ENCODE measurements at places on chromosomes 7 and 10. TPM values are rescaled to one million over a fixed set of nuclear protein-coding genes. Genes with fewer than 3 reads are reported as not detected.

- no peak overlapping the region for H3K27ac ChIP-seq
- peaks cover 31% of the 10 kb centered on the region for H3K4me1 ChIP-seq
- DNase-seq, result no peak
- H3K27me3 ChIP-seq, result no peaks in the 10 kb centered on the region
- H3K36me3 ChIP-seq, result peaks cover 24% of the 10 kb centered on the region
- H3K4me3 ChIP-seq, result no peak overlapping the region
These were observed 9.7 kb downstream of the EIF4H start for GRCh38 chr7:74183653-74184450.

- peaks cover 12% of the 10 kb centered on the region for H3K4me1 ChIP-seq
- DNase-seq, result no peak
- H3K27me3 ChIP-seq, result no peaks in the 10 kb centered on the region
- no peak overlapping the region for H3K4me3 ChIP-seq
- no peak overlapping the region for H3K27ac ChIP-seq
These were observed 19.9 kb upstream of the FAM180A start for GRCh38 chr7:135768467-135768866.

DNA sequence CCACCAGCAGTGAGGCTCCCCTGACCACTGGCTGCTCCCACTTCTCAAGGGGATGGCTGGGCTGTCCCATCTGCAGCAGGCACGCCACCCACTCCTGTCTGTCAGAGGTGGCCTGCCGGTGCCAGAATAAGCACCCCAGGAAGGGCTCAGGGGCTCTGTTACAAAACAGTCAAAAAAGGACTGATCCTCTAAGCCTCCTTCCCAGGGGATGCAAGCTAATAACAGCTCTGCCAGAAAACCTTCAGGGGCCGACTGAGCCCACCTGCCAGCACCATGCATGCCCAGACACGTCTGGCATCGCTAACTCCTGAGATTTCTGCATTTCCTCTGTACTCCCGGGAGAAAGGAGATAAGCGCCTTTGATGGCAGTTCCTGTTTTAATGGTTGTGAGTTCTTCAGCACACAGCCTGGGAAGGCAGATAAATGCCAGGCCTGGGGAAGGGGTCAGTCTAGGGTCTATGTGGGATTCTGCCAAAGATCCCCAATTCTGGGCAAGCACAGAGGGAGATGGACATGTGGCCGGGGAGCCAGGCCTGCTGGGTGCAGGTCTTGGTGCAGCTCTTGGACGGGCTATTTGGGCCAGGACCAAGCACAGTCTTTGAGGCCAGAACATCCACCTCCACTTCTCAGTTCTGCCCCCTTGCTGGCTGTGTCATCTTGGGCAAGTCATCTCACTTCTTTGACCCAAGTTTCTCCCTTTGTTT is 128.4 kb downstream of the ARHGAP22 start:
- no peak overlapping the region for H3K4me3 ChIP-seq
- H3K27me3 ChIP-seq, result no peaks in the 10 kb centered on the region
- no peak for DNase-seq
- H3K36me3 ChIP-seq, result peaks cover 5% of the 10 kb centered on the region
- H3K4me1 ChIP-seq, result peaks cover 2% of the 10 kb centered on the region
- H3K27ac ChIP-seq, result no peak overlapping the region

DNA sequence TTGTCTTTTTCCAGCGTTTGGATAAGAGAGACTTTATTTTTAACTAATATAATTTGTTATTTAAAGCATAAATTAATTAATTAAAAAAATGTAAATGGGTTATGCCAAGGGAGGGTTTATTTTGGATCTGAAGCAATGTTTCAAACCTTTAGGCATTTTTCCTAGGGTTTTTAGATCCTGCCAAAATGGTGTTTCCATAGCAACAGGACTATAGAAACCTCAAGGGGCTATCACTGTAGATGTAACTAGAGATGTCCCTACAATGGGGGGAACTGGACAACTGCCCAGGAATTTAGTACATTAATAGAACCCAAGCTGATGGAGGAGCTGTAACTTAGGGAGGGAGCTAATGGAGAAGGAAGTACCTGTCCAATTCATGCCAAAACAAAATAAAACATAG is 57.3 kb downstream of the SLC39A12 start:
- H3K4me1 ChIP-seq, result peaks cover 2% of the 10 kb centered on the region
- H3K4me3 ChIP-seq, result no peak overlapping the region
- no peak for DNase-seq
- H3K36me3 ChIP-seq, result no peaks in the 10 kb centered on the region
- no peaks in the 10 kb centered on the region for H3K27me3 ChIP-seq

- no peak overlapping the region for H3K27ac ChIP-seq
- H3K36me3 ChIP-seq, result no peaks in the 10 kb centered on the region
- H3K4me3 ChIP-seq, result no peak overlapping the region
- no peaks in the 10 kb centered on the region for H3K4me1 ChIP-seq
- no peak for DNase-seq
These were observed 4.9 kb upstream of the ABCB4 start for GRCh38 chr7:87480386-87480785.

GRCh38 chr7:105218215-105218614 is 170.5 kb downstream of the SRPK2 start:
- H3K4me1 ChIP-seq, result peaks cover 8% of the 10 kb centered on the region
- no peak overlapping the region for H3K4me3 ChIP-seq
- H3K27me3 ChIP-seq, result no peaks in the 10 kb centered on the region
- H3K27ac ChIP-seq, result no peak overlapping the region

DNA sequence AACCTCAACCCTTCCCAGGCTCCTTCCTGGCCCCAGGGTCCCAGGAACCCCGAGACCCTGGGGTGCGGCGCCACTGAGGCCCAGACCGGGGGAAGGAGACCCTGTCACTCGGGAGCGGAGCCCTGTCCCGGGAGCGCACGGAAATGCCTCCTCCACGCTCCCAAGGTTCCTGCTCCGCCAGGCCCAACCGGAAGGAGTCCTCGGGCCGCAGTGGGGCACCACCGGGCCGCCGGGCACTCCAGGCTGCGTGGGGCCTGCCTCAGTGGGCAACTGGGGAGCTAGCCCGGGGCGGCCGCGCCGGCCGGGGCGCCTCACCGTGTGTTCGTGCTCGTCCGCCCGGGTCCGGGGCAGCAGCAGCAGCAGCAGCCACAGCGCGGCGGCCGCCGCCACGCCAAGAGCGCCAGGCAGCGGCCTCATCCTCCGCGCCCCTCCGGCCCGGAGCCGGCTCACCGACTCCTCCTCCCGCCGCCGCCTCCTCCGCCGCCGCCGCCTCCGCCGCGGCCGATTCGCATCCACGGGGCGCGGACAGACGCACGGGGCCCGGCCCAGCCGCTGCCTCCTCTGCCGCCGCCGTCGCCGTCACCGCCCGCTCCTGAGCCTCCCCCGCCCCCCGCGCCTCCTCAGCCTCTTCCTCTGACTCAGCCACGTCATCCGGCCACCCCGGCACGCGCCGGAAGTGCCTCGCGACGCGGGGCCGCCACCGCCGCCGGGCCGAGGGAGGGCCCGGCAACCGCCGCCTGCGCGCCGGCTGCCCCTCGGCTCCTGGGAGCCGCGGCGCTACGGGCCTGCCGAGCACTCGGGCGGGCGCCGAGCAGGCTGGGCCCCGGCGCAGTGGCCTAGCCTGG is at the start of gene TM9SF3:
TM9SF3 (minus strand) TSS at position 594 of the 845 bp plus-strand sequence; CDS start at position 417, 177 bp downstream.
- DNase-seq, result peak; percentile 83
- H3K4me3 ChIP-seq, result peak within 1 kb of the TSS; percentile 78
- no peaks in the 10 kb centered on the region for H3K36me3 ChIP-seq
- no peaks in the 10 kb centered on the region for H3K27me3 ChIP-seq
- H3K27ac ChIP-seq, result peak within 1 kb of the TSS; percentile 95

DNA sequence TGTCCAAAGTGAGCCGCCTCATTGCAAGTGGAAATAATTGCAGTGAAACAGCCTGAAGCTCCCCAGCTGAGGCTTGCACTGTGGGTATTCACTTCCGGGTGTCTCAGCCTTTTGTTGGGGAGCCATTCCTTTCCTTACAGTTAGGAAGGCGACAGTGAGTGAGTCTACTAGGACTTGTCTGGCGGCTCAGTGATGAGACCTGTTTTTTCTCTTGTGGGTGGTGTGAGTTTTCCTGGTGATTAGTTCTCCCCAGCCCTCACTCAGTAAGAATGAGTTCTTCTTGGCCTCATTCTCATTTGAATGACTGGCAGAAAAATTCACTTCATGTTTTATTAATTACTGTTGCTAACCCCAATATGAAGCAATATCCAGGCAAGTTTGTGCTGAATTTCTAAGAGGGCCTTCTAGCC is 2.6 kb downstream of the PGAM1 start:
- H3K4me1 ChIP-seq, result peaks cover 6% of the 10 kb centered on the region
- H3K36me3 ChIP-seq, result peaks cover 30% of the 10 kb centered on the region
- peak overlapping the region; percentile 71 for H3K27ac ChIP-seq
- no peak for DNase-seq
- peak overlapping the region; percentile 17 for H3K4me3 ChIP-seq

DNA sequence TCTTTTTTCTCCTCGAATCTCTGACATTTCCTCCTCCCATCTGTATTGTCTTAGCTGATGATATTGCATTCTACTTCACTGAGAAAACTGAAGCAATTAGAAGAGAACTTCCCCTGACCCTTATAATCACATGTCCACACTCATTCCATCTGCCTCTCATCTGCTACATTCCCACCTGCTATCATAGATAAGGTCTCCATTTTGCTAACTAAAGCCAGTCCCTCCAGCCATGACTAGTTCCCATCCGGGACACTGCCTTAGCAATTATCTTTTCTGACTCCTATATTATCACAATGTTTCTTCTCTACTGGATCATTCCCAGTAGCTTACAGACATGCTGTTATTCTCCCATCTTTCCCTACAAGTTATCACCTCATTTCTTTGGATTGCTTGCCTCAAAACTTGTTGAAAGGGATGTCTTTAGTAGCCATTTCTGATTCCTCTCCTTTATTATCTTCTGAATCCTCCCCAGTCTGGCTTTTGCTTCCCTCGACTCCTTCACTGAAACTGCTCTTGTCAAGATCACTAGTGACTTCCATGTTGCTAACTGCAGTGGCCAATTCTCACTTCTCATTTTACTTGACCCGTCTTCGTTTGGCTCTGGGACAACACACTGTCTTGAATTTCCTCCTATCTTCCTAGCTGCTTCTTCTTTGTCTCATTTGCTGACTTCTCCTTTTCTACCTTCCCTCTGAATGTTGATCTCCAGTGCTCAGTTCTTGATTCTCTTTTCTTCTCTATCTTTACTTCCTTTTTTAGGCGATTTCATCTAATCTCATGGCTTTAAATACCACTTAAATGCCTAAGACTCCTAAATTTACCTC is 35.9 kb downstream of the FZD1 start:
- H3K36me3 ChIP-seq, result no peaks in the 10 kb centered on the region
- H3K4me1 ChIP-seq, result no peaks in the 10 kb centered on the region
- H3K27ac ChIP-seq, result no peak overlapping the region
- H3K27me3 ChIP-seq, result peaks cover 8% of the 10 kb centered on the region
- no peak overlapping the region for H3K4me3 ChIP-seq
- no peak for DNase-seq

DNA sequence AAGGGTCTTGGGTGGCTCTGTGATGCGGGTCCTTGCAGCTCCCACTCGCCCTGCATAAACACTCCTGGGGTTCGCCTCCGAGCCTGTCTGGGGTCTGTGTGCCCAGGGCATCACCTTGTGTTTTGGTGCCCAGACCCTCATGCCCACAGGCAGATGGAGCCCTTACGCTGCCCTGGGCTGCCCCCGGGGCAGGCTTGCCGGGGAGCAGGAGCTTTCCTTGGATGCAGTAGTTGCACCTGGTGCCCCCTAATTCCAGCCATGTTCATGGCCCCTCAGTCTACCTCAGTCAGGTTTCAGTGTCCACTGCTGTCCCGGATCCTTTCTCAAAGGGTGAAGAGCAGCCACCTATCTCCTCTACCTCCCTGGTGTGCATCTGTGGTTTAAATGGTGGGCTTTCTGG is 396.0 kb downstream of the PTPRN2 start:
- DNase-seq, result no peak
- no peaks in the 10 kb centered on the region for H3K36me3 ChIP-seq
- no peaks in the 10 kb centered on the region for H3K4me1 ChIP-seq
- no peak overlapping the region for H3K27ac ChIP-seq
- H3K4me3 ChIP-seq, result no peak overlapping the region

DNA sequence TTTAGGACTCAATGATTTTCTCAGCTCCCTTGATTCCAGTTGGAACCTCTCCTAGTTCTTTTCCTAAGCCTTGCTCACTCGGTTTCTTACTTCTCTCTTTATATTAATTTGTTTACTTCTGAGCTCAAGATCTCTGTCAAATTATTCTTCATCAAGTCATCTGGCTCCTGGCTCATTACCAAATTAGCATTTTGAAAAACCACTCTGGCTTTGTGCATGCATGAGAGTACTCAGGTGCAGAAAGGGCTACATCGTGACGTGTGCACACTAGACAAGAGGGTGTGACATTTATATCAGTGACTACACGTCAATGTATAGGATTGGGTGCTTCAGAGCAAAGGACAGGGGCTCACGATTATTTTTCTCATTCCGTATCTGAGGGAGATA is 645.7 kb upstream of the DPP6 start:
- no peak for DNase-seq
- no peak overlapping the region for H3K4me3 ChIP-seq
- no peaks in the 10 kb centered on the region for H3K27me3 ChIP-seq
- no peaks in the 10 kb centered on the region for H3K36me3 ChIP-seq

GRCh38 chr10:109173937-109174336 is 749.4 kb downstream of the XPNPEP1 start:
- H3K4me1 ChIP-seq, result no peaks in the 10 kb centered on the region
- H3K36me3 ChIP-seq, result no peaks in the 10 kb centered on the region
- no peak for DNase-seq
- no peaks in the 10 kb centered on the region for H3K27me3 ChIP-seq

- peaks cover 12% of the 10 kb centered on the region for H3K4me1 ChIP-seq
- H3K27ac ChIP-seq, result no peak overlapping the region
- H3K27me3 ChIP-seq, result no peaks in the 10 kb centered on the region
- no peaks in the 10 kb centered on the region for H3K36me3 ChIP-seq
- no peak for DNase-seq
These were observed 52.6 kb downstream of the MCU start for GRCh38 chr10:72744566-72744965.

DNA sequence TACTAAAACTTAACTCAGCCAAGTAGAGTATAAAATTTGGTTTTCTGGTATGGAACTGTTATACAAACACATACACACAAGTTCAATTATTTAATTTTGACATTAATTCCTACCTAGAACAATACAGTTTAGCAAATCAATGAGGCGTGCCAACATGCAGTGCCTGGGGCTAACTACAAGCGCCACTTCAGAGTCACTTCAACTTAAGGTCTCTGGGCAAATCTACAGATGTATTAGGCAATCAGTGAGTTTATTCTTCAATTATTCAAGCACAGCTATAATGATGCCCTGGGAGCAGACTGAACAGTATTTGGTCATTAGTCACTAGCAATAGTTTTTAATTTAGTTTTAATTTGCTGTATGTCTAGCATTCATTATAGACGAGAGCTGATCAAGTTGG is 51.6 kb downstream of the HIBADH start:
- H3K4me3 ChIP-seq, result no peak overlapping the region
- no peaks in the 10 kb centered on the region for H3K36me3 ChIP-seq
- peak; percentile 41 for DNase-seq
- no peaks in the 10 kb centered on the region for H3K27me3 ChIP-seq
- peaks cover 6% of the 10 kb centered on the region for H3K4me1 ChIP-seq
- H3K27ac ChIP-seq, result no peak overlapping the region

Gene PDK4
- polyA plus RNA-seq, result 0.03 TPM

Gene LRRC4
- 0.55 TPM for polyA plus RNA-seq

Gene SPDYE9
- polyA plus RNA-seq, result not detected

Gene AGAP4
- 6.7 TPM for polyA plus RNA-seq
